Daoy (cell line): ENCODE measurements at places on chromosomes 2 and 18.
A peak's percentile ranks its signal among the peaks of the same experiment; 100 is the strongest.

- DNase-seq: no peak
These were observed 99.6 kb downstream of the METTL8 start for GRCh38 chr2:171334171-171334570.

DNA sequence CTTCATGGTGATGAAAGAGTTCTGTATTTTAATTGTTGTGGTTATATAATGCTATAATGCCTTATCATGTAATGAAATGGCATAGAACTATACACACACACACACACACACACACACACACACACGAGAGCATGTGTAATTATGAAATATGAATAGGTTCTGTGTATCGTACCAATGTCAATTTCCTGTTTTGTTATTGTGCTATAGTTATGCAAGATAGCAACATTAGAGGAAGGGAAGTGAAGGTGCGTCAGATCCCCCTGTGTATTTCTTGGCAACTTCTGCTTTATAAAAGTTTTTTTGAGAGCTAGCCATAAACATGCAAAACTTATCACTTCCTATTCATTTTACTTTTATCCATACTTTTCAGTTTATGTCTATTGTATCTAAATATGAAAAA is 60.7 kb upstream of the ARHGAP15 start:
- DNase-seq: no peak

- DNase-seq: peak; percentile 74
These were observed 923 bp downstream of the FIGLA start for GRCh38 chr2:70789304-70790135.

GRCh38 chr2:30776831-30777635 is 30.2 kb downstream of the CAPN13 start:
- no peak for DNase-seq

DNA sequence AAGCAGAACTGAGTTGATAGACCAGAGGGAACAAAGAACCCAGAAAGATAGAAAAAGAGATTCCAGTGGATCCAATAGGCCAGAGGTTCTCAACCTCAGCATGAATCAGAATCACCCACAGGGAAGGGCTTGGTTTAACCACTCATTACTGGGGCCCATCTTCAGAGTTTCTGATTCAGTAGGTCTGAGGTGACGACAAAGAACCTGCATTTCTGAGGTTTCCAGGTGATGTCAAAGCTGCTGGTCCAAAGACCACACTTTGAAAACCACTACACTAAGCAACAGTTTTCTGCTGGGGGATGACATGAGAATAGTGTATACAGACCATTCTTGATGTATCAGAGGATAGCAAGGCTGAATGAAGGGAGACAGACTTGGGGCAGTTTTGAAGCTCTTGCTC is 296.9 kb upstream of the STON1 start:
- DNase-seq: no peak

DNA sequence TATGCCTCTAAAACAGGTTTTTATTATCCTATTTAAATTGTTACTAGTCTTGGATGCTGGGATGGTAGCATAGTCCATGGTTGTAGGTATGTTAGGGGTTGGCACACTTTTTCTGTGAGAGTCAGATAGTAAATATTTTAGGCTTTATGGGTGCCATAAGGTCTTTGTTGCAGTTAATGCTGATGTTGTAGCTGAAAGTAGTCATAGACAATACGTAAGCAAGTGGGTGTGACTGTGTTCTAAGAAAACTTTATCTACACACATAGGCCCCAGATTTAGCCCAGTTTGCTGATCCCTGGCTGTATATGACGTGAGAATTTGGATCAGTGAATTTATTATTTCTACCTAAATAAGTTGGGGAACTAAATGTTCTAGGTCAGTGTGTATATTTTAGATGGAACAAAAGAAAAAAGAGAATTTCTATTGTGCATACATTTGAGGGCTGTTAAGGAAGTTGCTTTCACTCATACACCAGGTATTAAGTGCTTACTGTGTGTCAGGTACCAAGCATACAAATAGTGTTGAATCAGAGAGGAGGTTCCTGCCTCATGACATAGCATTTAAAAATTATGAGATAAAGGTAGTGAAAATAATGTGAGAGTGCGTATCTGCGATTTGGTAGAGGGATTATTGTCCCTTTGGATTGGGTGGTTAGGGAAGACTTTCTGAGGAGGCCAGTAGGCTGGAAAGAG is 39.4 kb downstream of the AGFG1 start:
- no peak for DNase-seq

DNA sequence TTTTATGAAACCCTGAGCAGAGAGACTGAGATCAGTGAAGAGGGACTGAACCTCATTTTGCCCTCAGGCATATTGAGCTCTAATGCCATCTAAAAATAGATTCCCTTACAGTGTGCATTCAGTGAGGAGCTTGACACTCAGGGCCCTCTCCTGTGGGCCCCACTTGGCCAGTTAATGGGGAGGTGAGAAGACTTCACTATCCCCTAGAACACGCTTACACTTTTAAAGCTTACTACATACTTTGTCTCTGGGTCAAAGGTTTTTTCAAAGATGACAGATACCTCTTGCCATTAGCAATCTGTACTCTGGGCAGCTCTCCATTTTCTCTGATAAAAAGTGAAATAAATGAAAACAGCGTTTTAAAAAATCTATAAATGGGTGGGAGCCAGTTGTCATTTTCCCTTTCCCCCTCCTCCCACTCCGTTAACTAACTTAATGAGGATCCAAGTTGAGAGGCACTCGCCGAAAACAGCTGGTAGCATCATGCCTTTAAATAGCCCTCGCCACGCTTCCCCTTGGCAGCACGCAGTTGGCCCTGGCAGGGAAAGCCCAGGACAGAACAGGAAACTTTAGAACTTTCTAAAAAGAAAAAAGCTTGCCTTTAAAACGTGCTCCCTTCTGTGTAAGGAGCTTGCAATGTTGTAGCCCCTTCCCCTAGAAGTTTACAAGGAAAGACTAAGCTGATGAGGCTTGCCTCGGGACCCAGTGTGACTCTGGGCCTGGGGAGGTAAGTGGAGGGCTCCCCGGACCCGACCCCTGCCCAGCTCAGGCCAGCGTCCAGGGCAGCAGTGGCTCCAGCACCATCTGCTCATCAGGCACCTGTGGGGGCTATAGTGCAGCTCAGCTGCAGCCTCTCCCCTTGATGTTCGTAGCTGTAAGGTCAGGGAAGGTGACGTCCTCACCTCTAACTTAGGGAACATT is 58.8 kb upstream of the FOSL2 start:
- no peak for DNase-seq

DNA sequence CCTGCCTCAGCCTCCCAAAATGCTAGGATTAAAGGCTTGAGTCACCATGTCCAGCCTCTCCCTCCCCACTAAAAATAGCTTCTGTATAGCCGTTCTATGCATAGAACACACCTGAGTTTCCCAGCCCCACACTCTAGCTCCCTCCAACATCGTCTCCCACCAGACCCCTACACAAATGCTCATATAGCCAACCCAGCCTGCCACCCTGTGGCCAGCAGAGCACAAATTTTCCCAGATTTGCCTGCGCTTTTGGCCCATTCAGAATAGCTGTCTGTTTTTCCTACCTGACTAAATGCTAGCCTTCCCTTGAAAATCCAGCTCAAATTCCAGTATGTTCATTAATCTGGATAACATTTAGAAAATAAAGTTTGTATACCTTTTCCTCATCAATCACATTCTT is 22.8 kb downstream of the TRABD2A start:
- DNase-seq: no peak

- peak; percentile 83 for DNase-seq
These were observed 123.8 kb upstream of the ZEB2 start for GRCh38 chr2:144643537-144644336.

- no peak for DNase-seq
These were observed 18.1 kb downstream of the RAB31 start for GRCh38 chr18:9726175-9726574.
